ENCODE measurements at places on chromosomes 12 and 14.

- DNase-seq, result no peak
These were observed 6.7 kb upstream of the PRPF40B start for GRCh38 chr12:49616533-49617219.

DNA sequence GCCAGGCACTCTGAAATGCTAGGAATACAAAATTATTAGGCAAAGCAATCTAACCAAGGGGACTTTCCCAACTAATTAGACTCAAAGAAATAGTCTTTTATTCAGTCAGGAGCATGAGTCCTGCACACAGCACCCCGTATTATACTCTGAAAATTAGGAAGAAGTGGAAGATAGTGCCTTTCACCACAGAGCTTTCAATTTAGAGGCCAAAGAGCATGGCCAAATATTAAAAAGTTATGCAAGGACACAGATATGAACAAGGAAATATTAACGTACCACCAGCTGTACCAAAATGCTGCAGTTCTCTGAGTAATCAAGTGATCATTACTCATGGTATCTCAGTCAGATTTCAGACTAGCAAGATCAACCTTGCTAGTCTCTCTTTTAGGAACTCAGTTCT is 22.6 kb upstream of the MDM2 start:
- no peak for DNase-seq

DNA sequence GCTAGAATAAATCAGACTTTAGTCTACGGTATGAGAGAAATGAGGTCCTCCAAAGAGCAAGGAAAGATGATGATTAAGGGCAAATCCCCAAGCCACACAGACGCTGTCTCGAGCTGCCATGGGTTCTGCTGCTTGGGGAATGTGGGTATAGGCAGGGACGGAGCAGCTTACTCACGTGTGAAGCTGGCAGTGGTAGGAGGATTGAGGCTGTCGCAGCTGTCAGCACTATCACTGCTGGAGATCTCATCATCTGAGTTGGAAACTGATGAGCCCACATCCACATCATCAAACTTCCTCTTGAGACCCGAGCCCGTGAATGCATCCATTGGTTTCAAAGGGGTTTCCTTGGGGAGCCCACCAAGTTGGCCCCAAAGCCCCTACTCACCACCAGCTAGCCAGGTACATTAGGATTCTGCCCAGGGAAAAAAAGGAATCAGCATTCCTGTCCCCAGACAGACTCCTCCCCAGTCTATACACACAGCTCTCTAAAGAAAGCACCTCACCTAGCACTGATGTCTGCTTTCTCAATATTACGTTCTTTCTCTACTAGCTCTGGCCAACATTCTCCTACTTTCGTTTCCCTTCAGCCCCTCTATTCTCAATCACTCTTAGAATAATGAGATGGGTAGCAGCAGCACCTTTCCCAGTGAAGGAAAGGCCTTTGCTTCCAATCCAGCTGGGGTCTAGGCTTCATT is 7.0 kb downstream of the CSRNP2 start:
- DNase-seq, result no peak

GRCh38 chr12:47223031-47223847 is 143.5 kb upstream of the AMIGO2 start:
- DNase-seq, result no peak

DNA sequence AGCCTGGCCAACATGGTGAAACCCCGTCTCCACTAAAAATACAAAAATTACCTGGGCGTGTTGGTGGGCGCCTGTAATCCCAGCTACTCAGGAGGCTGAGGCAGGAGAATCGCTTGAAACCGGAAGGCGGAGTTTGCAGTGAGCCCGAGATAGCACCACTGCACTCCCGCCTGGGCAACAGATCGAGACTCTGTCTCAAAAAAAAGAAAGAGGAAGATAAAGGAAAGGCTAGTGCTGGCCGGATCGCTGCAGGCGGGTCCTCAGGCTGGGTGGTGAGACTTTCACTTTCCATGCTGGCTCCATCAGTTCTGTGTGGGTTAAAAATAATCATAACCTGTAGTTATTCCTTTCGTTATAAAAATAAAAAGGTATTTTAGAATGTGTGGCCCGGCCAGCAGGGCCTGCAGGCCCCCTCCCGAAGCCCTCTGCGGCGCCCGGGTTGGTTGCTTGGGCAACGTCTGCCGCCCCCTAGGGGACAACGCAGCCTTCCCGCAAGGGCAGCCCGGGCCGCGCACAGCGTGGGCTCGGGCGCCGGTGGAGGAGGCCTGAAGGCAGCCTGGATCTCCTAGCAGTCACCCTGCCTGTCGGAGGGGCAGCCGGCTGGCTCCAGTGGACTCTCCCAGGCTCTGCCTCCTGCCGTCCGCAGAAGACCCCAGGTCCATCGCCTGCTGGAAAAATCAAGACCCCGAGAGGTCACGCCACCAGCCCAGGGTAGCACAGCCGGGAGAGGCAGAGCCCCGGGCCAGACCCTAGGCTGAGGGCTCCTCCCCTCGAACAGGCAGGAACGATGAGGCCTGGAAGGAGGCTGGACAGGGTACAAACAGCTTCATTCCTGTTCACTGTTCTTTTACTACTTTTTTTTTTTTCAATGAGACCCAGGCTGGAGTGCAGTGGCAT is 5.0 kb upstream of the SLC25A47 start:
- DNase-seq, result peak; percentile 8

DNA sequence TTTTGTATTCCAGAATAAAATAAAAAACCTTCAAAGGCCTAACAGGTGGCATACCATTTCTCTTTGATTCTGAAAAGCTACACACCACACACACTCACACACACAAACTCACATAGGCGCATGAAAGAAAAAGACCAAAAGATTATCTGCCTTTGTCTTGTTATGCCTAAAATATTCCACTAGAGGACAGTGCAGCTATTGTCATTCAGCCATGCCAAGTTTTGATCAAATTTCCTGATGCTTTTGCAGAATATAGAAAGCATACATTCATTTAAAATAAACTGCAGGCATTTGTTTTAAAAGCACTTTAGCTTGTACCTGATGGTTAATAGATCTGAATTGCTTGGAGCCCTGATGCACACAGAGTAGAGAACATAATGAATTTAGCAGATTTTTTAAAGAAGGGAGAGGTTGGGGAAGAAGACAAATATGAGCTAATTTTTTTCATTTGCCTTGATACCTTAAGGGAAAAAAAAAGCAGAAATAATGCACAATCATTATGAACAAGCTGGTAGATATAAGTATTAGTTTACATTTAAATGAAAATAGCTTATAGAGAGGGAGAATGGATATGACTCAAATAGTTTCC is 1766.9 kb upstream of the SEL1L start:
- DNase-seq, result peak; percentile 19

DNA sequence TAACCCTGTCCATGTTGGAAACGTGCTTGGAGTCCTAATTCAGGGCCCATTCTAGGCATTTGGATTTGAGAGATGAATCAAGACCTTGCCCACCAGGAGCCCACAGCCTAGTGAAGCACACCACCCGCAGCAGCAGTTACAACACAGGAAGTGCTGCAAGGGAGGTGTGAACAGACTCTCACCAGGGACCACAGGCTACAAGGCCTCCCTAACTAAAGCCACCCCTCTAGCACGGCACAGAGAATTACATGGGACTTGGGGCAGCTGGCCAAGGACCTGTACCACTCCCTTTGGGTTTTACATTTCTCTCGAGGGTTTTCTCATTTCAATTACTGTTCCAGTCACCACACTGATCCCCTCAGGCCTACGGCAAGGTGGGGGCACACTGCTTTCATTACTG is 49.5 kb upstream of the FOXN3 start:
- no peak for DNase-seq

DNA sequence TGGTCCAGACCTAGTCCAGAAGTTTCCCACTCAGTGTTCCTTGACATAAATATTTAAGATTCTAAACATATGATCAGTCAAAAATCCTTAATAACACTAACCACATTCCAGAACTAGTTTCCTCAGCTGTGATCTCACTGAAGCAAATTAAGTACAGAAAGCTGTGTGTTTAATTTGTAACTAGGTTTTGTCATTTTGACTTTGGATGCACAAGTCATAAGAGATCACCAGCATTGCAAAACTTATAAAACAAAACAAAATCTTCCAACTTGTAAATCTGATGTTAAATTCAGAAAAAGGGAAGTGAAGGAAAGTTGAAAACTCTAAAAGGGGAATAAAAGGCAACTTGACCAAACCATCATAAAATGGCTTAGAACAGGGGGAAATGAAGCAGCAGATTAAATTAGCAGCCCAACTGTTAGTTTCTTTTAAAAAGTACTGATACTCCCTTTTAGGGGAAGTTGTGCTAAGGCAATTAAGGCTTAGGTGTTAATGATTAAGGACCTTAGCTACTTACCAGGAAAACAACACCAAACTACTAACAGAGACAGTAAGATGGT is 56.6 kb downstream of the SH2B3 start:
- peak; percentile 78 for DNase-seq

DNA sequence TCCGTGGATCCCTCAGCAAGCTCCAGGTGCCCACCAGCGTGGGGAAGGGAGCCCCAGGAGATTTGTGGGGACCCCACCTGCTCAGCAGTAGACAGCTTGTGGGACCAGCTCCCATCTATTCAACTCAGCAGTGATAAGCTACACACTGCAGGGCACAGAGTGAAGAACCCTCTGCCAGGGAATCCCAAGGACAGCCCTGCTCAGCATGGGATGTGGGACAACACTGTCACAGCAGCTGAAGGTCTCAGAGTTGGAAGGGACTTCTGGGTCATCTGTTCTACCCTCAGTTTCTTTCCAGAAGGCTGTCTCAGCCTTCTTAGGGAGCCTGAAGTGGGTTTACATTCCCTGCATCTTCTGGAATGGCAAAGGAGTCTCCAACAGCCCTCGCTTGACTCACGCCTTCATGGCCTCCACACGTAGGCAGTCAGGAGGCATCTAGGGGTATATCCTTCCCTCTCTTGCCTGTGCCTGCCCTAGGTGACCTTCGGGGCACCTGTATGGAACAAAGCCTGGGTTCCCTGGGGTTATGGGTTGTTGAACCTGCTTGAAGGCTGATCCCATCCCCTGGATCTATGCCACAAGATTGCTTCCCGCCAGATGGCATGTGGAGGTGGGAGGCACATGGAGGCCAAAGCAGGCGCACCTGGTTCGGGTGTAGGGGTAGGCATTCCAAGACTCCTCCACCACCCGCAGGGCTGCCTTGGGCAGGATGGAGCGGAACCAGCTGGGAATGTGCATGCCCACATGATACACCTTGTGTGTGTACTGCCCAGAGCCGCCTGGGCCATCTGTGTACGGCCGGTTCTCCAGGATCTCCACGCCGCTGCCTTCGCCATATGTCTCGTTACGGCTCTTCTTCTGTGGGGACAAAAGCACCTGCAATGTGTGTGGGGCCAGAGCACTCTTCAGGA is 33.0 kb downstream of the ARL6IP4 start:
- no peak for DNase-seq

- DNase-seq, result no peak
These were observed 24.7 kb upstream of the BEGAIN start for GRCh38 chr14:100611811-100612480.

DNA sequence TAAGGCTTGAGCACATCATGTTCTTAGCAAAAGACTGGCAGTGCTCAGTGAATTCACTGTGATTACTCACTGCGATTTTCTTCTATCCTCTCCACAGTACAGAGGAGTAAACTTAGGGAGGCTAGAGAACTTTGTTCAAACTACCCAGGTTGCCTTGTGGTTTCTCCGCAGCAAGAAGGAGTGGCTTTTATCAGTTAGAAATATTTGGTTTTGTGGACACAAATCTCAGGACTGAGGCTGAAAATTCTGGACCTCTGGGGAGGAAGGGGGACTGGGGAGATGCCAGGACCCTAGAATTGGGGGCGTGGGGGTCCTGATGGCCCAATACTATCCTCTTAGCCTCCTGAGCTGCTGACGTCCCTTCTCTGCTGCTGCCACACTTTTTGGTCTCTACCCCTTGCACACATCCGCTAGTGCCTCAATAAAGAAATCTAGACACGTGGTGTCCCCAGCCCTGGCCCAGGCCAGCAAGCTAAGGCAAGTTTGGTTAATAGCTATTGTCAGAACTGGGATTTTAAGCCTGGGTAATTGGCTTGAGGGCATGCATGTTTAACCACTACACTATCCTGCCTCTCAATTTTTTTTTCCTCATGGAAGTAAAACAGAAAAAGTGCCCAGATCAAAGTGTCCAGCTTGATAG is 842 bp downstream of the OAS2 start:
- no peak for DNase-seq

- DNase-seq, result no peak
These were observed 32.0 kb upstream of the SPPL3 start for GRCh38 chr12:120936197-120936596.

- DNase-seq, result peak; percentile 23
These were observed 89.1 kb downstream of the STXBP6 start for GRCh38 chr14:24960816-24961215.

- DNase-seq, result no peak
These were observed 12.7 kb downstream of the CSRP2 start for GRCh38 chr12:76866151-76866567.

GRCh38 chr12:131167334-131167733 is 213.6 kb downstream of the ADGRD1 start:
- DNase-seq, result no peak

GRCh38 chr14:70073924-70074566 is 114.7 kb downstream of the SLC8A3 start:
- no peak for DNase-seq

DNA sequence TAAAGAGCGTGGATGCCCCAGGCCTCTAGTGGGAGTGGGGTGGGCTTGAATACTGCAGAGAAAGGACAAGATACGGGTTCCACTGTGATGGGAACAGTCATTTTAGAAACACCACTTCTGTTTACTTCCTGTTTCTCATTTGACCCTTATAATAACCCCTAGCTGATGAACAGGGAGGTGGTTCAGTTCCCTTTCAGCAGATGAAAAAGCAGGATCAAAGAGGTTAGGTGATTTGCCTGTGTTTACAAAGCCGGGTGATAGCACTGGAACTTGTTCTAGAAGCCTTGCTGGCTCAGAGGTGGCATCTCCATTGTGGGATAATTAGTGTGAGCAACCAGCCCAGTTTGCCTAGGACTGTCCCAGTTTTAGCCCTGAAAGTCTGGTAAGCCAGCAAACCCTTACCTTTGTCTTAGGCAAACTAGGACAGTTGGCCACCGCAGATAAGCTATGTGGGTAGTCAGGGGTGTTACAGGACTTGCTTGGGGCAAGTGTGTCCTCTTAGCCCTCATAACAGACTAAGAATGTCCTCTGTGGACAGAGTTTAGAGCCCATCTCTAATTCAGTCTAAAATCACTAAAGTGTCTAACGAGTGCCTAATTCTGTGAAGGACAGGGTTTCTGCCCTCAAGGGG is 7.5 kb upstream of the LRP1-AS start:
- DNase-seq, result no peak

DNA sequence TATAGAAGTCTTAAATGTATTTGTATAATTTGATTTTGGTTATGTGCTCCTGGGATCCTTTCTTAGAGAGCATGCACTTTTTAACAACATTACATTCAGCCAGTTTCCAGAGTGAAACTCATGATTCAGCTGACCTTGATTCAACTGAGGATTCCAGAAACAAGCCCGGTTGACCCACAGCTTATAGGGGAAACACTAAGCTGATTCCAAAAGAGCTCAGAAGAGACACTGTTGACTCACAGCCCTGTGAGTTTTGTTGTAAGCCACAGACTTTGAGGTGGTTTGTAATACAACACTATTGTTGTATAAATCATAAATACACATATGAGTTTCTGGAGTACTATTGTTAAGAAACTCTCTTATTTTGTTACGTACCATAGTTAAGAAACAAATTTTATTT is 133.8 kb upstream of the MGAT4C start:
- peak; percentile 4 for DNase-seq
